ENCODE measurements at places on chromosomes 5 and 9. TPM values are rescaled to one million over a fixed set of nuclear protein-coding genes. Genes with fewer than 3 reads are reported as not detected.

GRCh38 chr9:95756986-95757385 is 118.5 kb upstream of the ERCC6L2 start:
- DNase-seq = no peak

DNA sequence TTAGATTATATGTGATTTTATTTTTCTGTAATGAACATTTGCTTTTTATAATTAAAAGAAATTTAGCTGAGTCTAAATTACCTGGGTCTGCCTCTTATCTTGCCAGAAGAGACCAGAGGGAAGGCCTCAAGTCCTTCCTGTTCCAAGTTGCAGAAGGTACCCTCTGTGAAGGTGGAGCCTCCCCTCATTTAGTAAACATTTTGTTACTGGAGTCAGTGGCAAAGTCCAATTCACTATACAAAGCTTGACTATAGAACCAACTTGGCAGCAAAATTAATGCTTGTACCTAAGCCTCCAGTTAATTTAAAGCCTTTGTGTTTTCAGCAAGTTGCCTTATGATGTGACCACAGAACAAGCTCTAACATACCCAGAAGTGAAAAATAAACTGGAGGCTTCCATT is 42.8 kb upstream of the F2R start:
- DNase-seq = no peak

DNA sequence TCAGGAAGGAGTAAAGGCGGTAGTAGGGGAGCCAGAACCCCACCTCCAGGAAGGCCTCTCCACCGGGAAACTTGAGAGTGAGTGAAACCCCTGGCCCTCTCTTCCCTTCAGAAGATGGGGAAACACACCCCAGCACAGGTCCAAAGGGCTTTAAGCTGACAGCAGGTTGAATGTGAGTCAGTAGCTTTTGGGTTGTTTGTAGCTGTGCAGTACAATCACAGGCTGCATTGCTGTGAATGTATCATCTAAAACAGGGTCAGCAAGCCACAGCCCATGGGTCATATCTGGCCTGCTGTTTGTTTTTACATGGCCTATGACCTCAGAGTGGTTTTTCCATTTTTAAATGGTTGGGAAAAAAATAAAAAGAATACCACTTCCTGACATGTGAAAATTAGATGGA is 10.0 kb downstream of the OTULINL start:
- no peak for DNase-seq

DNA sequence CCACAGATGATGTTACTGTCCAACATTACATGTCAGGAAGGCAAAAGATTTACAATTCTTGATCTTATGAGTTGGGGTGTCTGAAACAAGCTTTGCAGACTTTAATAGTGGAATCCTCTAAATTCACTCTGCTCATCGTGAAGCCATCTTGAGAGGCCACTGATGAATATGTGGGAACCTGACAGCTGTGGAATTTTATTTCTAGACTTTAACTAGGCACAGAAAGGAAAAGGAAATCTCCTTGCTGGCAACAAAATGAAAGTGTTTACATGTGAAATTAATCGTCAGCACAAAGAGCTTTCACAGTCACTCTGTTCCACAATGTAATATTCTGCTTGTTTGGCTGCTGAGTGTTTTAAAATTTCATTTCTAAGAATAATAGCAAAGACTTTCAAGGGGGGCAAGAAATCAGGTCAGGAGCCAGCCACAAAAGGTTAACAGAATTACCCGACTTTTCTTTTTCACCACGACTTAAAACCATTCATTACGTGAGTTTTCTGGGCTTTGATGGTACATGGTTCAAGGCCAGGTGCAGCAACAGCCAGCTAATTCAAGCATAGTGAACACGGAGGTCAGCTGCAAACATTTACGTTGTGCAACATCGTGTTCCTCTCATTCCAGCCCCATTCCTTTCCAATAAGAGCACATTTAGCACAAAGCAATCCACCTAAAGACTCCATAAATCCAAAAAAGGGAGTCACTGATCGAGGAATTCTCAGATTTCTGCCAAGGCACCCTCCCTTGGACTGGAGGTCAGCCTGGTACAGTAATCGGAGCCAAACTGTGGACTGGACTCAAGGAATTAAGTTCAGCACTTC is 14.6 kb downstream of the NREP start:
- DNase-seq = peak; percentile 77

DNA sequence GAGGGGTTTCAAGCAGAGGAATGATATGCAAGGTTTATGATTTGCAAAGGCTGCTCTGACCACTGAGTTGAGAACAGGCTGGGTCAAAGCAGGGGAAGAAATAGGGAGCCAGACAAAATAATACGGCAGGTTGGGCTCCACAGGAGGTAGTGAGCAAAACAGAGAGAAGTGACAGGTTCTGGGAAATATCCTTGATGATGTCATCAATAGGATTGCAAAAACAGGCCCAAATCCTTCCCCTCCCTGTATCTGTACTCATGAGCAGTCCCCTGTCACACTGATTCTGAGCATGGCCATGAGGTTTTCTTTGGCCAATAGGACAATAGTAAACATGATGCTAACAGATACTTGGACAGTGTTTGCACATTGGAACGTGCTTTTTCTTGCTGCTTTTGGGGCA is 471.8 kb upstream of the BRINP1 start:
- no peak for DNase-seq

- peak; percentile 59 for DNase-seq
These were observed 23.8 kb downstream of the KLF4 start for GRCh38 chr9:107465467-107466451.

- no peak for DNase-seq
These were observed 446 bp downstream of the NXNL2 start for GRCh38 chr9:88535226-88536022.

- DNase-seq = no peak
These were observed 71.2 kb downstream of the UHRF2 start for GRCh38 chr9:6484210-6484609.

GRCh38 chr5:154844809-154845208 is 5.6 kb downstream of the FAXDC2 start:
- DNase-seq = no peak

- no peak for DNase-seq
These were observed 7.4 kb upstream of the CARD19 start for GRCh38 chr9:93088656-93089015.

GRCh38 chr5:115415143-115415491 is 118.7 kb upstream of the CCDC112 start:
- DNase-seq = no peak

DNA sequence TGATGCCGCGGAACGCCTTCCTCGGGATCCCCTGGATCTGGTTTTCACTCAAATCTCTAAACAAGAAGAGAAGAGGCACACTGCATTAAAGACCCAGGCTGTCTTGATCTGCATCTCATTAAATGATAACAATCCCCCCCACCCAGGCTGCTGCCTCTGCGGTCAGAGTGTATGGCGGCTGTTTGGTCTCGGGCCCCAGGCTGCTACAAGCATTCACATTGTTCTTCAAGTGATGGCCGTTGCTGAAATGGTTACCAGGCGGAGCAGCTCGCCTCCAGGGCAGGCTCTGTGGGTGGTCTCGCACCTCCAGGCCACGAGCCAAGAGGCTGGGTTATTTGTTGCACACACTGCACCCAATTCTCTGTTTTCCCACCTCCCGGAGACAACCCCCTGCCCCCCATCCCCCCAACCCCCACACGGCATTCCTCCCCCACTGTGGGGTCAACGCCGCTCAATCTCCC is 304.1 kb upstream of the PANK3 start:
- DNase-seq = no peak

GRCh38 chr5:136424835-136425584 is 59.7 kb upstream of the TRPC7 start:
- DNase-seq = peak; percentile 38

DNA sequence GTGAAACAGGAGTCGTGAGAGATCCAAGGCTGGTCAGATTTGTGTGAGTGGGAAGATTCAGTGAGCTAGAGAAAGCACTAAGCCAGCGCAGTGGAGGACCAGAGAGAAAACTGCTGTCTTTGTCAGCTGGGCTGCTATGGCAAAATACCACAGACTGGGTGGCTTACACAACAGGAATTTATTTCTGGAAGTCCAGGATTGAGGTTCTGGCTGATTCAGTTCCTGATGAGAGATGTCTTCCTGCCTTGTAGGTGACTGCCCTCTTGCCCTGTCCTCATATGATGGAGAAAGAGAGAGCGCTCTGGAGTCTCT is 24.2 kb upstream of the ANKRD33B start:
- DNase-seq = no peak

DNA sequence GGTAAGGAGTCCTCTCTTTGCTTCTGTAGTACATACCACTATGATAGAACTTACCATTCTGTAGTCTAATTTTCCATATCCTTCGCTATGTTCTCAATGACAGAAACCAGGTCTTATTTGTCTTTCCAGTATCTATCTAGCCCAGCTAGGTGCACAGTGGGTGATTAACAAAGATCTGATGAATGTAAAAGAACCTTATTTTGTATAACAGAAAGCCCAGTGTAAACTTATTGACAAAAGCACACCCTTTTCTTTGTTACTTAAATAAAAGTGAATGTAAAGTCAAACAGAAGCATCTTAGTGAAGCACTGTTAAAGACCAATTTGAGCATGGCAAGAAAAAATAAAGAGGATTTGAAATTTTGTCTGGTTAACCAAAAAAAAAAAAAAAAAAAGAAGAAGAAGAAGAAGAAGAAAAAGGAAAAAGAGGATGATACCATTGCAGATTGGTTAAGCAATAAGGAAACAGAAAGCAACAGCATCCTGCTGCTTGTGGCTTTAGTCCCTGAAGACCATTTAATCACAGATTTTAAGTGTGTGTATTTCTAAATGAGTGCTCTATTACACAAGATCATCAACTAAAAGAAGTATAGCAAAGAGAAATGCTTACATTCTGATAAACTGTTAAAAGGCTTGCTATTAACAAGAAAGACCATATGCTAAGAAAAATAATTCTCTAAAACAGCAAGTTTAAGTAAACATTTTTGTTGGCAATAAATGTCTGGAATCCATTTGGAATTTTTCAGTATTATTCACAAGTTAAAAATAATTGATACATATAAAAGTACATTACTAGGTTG is 21.2 kb downstream of the MEGF9 start:
- DNase-seq = no peak

GRCh38 chr9:31040564-31040963 is 1343.9 kb upstream of the ACO1 start:
- no peak for DNase-seq

- DNase-seq = no peak
These were observed 776.0 kb upstream of the ACO1 start for GRCh38 chr9:31608416-31608815.

- peak; percentile 0 for DNase-seq
These were observed 369.4 kb downstream of the TMEM161B start for GRCh38 chr5:87899208-87899661.

DNA sequence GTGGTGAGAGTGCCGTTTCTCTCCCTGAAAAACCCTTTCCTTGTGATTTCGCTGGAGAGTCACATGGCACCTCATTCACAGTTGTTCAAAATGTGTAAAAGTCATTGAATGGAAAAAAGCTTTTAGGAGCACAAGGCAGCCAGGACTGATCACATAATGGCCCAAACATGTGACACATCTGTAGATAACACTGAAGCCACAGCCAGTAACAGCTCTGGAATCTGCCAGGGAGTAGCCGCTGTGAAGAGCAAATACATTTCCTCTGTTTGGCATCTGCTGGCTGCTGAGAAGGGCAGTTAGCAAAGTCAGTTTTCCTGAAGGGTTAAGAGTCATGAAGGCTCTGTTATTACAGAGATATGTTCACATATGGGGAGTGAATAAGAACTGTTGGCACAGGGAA is 271.8 kb downstream of the NNT start:
- DNase-seq = peak; percentile 19

- no peak for DNase-seq
These were observed 8.2 kb upstream of the SLC44A1 start for GRCh38 chr9:105236261-105236660.

- DNase-seq = no peak
These were observed 133.9 kb upstream of the ZNF618 start for GRCh38 chr9:113741886-113742854.

- DNase-seq = no peak
These were observed 70.3 kb downstream of the MAP1B start for GRCh38 chr5:72177538-72177937.

DNA sequence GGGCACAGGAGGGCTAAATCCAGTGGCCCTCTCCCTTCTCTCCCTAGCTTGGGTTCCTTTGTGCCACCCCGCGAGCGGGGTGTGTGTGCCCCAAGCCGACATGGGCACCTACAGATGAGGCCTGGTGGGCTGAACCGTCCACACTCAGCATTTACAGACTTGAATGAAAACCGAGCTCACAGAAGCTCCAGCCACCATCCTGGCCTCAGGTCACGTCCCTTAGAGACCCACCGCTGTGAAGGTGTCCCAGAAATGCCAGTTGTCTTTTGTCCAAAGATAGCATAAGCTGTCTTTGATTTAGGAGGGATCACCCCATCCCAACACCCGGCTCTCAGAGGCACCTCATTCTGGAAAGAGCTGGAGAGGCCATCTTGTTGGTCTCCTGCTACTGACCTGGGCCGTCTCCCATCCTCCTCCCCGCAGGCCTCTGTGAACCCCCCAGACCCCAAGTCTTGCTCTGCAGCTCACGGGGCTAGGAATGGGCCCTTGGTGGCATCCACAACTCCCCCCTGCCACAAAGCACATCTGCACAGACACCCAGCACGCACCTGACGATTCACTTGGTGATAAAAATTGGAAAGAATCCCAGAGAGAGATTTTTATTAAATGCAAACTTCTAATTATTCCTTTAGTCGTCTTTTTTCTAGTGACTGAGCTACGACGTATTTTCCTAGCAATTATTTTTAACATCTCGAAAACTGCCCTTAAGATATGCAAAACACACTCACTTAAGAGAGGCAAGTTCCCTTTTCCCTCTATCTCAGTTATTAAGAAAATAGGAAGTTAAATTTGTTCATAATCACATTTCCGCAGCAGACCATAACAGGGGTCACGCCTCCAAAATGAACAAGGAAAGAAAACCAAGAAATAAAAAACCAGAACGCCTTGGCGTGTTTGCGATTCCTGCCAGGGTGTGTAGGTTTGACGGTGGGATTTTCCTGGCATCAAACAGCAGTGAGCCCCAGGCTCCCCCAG is 80.5 kb upstream of the LMX1B start:
- no peak for DNase-seq

DNA sequence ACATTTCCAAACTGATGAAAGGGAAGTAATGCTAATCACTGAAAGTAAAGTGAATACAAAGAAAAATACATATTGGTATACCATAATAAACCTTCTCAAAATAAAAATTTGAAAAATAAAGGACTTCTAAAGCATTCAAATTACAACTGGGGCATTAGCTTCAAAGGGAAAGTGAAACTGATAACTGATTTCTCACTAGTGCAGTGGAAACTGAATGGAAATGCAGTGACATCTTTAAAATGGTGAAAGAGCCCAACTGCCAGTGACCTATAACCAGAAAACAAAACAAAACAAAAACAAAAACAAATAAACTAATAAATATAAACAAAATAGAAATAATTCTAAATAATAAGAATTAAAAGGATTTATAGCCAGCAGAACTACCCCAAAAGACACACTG is 297.5 kb upstream of the GRIN3A start:
- no peak for DNase-seq

- no peak for DNase-seq
These were observed 4.8 kb downstream of the N4BP3 start for GRCh38 chr5:178117923-178118701.

Gene MAT2B
- polyA plus RNA-seq = 52.3 TPM

Gene ANGPTL2
- 49.4 TPM for polyA plus RNA-seq

Gene LHX3
- not detected for polyA plus RNA-seq

Gene LRRC19
- polyA plus RNA-seq = 0.13 TPM

Gene CKMT2
- 75.1 TPM for polyA plus RNA-seq

Gene TNFSF8
- 0.65 TPM for polyA plus RNA-seq

Gene PCDHA11
- polyA plus RNA-seq = 0.30 TPM

Gene LIFR
- polyA plus RNA-seq = 48.9 TPM

Measured in hindlimb muscle (tissue), 1 donor.